SK-MEL-5 (cell line): ENCODE measurements at places on chromosomes 4 and X. TPM values are rescaled to one million over a fixed set of nuclear protein-coding genes. Genes with fewer than 3 reads are reported as not detected.

- no peak for DNase-seq
These were observed 469.0 kb upstream of the BOD1L1 start for GRCh38 chr4:14096396-14096965.

- DNase-seq: no peak
These were observed 11.6 kb downstream of the BLTP1 start for GRCh38 chr4:122163767-122164166.

GRCh38 chrX:40098264-40099054, 701 bp upstream of the BCOR start:
- DNase-seq: peak; percentile 55

DNA sequence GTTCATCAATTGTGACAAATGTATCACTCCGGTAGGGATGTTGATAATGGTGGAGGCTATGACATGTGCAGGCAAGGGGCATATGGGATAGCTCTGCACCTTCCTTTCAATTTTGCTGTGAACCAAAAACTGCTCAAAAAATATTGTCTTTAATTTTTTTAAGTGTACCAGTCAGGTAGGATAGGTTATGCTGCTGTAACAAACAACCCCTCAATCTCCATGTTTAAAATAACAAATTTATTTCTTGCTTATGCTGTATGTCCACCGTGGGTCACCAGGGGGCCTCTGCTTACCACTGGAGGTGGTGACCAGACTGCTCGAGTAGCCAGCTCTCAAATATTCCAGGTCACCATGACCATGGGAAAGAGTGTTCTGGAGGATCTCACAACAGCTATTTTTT, 23.4 kb upstream of the MSX1 start:
- DNase-seq: no peak

- DNase-seq: no peak
These were observed 4.7 kb upstream of the FATE1 start for GRCh38 chrX:151711154-151711553.

DNA sequence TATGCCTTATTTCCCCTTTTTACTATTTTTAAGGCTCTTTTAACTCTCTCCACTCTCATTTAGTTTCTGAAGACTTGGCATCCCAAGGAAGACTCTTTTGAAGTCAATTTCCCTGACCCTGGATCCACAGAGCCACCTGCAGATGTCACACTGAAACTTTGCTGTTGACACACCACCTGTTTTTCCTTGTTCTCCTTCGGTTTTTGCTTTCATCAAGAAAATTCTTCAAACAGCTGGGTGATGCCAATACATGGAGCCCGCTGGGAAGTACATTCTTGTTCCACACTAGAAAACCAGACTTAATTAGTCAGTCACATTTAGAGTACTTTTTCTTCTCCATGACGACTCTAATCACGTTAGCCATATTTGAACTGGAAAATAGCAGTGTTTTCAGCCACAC, 293.9 kb downstream of the PDGFC start:
- no peak for DNase-seq

DNA sequence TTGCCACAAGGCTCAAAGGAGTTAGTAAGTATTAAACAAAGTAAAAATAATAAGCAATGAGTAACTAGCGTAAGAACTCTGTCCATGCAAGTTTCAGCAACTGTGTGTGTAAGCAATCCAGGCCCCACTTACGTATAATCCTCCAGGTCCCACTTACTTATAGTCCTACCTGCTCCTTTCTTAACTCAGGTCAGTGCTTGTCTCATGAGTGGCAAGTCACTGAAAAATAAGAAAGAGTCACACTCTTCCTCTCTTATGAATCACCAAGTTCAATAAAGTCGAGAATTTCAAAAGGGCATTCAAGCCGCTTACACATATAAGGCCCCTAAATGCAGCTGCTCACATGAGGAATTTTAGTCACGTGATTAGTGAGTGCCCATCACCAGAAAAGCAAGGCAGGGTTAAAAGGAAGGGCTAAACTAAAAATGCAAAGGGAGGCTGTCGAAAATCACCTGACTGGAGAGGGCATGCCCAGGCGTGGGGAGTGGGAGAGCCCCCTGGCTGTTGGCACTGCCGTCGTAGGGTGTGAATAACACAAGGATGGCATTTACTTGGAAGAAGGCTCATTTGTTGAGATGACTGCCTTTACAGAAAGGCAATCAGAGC, 58.2 kb downstream of the ZNF827 start:
- peak; percentile 58 for DNase-seq

- DNase-seq: peak; percentile 29
These were observed 264.0 kb downstream of the TRIML1 start for GRCh38 chr4:188403272-188403671.

DNA sequence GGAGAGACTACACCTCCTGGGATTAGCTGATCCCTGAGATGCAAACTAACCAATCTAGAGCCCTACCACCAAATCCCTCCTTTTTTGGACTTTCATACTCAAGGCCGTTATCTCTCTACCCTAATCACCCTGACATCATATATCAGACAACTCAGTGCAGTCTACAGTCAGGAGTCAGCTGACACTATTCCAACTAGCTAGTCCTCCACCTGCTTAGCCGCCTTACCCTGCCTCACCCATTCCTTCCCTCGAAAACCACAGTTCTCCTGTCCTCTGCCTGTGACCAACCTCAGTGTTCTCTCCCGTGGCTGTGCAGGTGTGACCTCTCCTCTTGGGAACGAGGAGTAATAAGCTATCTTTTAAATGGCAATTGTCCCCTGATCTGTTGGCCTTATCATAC, 1.8 kb upstream of the PPEF2 start:
- no peak for DNase-seq

DNA sequence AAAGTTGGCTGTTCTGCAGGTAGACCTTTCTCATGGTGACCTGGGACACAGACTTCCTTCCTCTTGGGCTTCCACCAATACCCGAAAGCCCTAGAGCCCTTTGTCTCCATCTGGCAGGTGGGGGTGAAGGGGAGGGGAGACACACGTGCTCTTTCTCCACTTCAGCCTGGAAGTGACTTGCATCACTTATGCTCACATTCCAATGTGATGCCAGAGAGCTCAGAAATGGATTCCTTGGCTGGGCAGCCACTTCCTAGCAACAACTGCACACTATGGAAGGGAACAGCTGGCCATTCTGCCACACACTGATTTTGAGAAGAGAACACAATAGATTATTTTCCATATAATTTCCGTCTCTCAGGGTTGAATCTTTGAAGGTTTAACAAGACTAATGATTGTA, 36.3 kb downstream of the C4orf51 start:
- DNase-seq: no peak

DNA sequence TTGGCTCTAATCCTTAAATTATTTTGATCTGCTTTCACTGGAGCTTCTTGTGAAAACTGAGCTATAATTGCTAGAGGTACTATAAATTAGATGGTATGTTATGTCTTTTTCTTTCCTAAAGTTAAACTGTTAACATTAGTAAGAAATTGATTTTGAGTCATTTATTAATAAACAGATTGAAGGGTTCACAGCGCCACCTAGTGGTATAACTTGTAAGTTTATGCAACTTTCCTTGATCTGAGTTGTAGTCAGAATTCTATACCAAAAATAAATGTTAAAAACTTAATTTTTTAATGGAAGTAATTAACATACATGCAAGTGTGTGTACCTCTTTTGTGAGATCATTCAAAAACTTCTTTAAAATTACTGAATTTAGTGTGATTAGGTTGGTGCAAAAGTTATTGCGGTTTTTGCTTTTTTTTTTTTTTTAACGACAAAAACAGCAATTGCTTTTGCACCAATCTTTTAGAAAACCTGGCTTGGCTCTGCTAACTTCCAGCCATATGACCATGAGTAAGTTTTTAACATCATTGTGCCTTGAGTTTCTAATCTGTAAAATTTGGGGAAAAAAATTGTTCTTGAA, 151.5 kb downstream of the CENPC start:
- peak; percentile 51 for DNase-seq

DNA sequence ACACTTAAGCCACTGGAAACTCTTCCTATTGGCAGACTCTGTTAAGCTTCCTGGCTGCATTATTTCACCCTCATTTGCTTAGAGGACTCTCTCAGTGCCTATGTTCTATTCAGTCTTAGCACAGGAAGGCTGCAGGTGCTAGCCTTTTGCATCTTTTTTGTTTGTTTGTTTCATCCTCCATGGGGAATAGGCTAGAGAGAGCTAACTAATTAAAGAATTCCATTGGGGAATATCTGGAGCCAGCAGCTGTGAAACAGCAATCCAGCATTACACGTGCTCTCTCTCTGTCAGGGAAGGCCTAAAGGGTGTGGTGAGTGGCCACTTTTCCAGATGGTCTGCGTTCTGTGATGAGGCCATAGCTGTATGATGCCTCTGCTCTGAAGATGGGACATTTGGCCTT, 633.6 kb downstream of the SPRY1 start:
- no peak for DNase-seq

DNA sequence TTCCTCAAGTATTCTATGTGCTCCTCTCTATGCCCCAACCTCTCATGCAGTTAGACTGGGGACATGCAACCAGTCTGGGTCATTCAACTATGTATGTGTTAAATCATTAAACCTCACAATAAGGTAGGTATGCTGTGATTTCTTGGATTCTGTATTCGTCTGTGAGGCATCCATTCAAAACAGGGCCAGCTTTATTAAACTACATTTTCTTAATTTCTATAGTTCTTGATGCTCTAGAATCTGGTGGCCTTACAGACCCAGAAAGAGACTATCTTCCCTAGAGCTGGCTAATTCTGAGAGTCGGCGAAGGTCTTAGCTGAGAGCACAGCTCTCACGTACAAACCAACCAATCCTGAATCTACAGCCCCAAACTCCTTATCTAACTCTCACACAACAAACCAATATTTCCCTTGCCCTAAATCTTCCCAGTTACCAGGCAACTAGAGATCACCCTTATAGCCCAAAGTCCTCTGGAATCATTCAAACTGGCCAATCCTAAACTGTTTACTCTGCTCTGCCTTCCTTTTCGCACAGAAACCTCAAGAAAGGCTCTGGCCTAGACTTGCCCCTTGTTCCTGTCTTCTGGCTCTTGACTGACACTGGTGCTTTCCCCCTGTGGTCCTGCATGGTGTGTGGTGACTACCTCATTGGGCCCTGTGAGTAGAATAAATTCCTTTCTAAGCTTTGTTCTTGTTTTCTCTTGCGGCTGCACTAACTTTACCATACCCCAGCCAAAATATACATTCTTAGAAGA, 203.5 kb upstream of the TET2 start:
- no peak for DNase-seq

- DNase-seq: peak; percentile 88
These were observed 42.4 kb downstream of the PPP3CA start for GRCh38 chr4:101304916-101305315.

DNA sequence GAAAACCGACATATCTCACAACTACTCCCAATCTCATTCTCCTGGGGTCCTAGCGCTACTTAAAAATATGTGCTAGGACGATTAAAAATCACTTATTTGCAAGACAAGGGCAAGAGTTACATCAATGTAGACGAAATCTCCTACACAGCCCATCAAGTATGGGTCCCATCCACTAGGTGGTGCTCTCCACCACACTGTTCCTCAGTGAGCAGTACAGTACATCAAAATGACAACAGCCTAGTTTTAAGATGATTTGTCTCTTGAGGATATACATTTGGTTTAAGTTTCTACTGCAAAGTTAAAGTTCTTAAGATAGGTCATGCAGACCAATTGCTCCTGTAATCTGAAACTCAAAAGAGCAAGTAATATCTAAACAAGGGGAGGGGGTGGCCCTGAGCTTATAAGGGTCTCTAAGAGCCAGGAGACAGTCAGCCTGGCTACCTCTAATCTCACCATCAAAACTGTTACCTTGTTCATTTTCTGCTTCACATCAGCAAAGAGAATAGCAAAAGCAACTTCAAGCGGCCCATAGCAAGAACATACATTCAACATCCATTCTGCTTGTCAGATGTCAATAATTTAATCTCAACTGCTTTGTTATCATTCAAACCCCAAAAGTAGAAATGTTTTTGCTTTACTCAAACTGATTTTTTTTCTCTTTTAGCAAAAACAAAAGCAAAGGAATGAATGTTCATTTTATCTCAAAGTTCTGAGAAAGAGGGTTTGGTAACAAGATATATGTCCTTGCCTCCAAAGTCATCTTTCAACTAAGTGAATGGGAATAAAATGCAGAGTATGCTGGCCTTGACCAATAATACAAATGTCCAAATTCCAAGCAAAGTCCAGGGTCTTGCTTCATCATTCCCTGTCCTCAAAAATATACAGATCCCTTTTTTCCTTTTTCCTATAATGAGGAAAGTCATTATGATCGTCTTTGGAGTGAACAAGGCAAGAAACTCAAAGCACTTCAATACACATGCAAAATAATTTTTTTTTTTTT, 53.1 kb downstream of the STX18 start:
- DNase-seq: peak; percentile 77

GRCh38 chrX:123188081-123188480, 4.0 kb downstream of the GRIA3 start:
- no peak for DNase-seq

- no peak for DNase-seq
These were observed 35.9 kb downstream of the TBC1D19 start for GRCh38 chr4:26619784-26620183.

DNA sequence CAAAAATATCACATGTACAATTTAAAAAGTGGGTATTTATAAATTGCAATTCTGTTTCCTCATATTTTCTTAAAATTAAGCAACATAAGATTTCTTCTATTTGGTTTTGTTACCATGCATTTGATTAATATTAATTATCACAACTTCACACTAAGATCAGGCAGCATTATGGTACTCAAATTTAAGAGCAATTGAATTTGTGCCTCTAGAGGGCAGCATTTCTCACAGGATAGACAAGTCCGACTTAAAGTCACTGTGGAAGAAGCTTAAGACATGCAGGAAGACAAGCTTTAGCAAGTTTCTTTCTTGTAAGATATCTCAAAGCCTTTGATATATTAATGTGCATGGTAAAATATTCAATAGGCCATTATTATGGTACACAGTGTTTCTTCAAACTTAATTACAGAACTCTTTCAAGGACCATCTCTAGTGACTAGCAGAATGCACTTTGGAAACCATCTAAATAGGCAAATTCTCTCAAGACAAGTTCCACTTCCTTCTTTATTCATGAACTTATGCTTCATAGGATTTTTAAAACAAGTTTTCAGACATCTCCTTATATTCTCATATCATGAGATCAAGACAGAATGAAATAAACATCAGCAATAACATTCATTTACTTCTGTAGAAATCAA, 35.0 kb downstream of the FBXW7 start:
- DNase-seq: peak; percentile 81

DNA sequence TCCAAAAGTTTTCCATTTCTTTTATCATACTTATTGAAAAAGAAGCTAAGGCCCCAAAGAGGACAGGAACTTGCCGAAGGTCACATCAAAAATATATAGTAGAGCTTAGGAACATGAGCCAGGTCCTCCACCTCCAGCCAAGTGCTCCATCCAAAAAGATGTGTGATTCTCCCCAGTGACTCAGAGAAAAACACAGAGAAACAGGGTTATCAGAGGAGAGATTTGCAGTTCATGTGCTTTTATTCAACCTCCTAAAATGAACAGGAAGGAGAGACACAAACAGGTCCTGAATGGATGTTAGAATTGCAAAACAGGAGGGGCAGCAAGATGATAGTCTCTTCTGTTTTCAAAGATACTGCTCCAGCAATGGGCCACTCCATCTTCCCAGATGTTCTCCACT, 19.6 kb upstream of the FGF16 start:
- no peak for DNase-seq

GRCh38 chr4:37884855-37885487, 5.9 kb upstream of the TBC1D1 start:
- DNase-seq: no peak

The IL3RA gene
- total RNA-seq: 0.26 TPM in 1 of 2 replicates, not detected in the other

The DHRSX gene
- 17.8 and 19.5 TPM in 2 replicates for total RNA-seq

The TGIF2LX gene
- total RNA-seq: not detected in 2 replicates

The NAA11 gene
- total RNA-seq: 11.0 and 12.1 TPM in 2 replicates

The PRICKLE3 gene
- 21.1 and 24.8 TPM in 2 replicates for total RNA-seq

The SSX4 gene
- total RNA-seq: 0.42 TPM in 1 of 2 replicates, not detected in the other

The STOX2 gene
- 2.1 and 2.5 TPM in 2 replicates for total RNA-seq

The HPGD gene
- 9.5 and 10.4 TPM in 2 replicates for total RNA-seq

The TMPRSS11F gene
- total RNA-seq: 0.13 and 0.18 TPM in 2 replicates

The ADGRG2 gene
- not detected in 2 replicates for total RNA-seq

The PABPC1L2A gene
- not detected in 2 replicates for total RNA-seq
